ENCODE measurements at places on chromosomes 16 and 17.

- no peaks in the 10 kb centered on the region for H3K36me3 ChIP-seq
- H3K27ac ChIP-seq: no peak overlapping the region
- no peak for DNase-seq
- H3K4me1 ChIP-seq: no peaks in the 10 kb centered on the region
- H3K4me3 ChIP-seq: no peak overlapping the region
- H3K27me3 ChIP-seq: no peaks in the 10 kb centered on the region
These were observed 17.5 kb upstream of the RPTOR start for GRCh38 chr17:80527016-80527645.

DNA sequence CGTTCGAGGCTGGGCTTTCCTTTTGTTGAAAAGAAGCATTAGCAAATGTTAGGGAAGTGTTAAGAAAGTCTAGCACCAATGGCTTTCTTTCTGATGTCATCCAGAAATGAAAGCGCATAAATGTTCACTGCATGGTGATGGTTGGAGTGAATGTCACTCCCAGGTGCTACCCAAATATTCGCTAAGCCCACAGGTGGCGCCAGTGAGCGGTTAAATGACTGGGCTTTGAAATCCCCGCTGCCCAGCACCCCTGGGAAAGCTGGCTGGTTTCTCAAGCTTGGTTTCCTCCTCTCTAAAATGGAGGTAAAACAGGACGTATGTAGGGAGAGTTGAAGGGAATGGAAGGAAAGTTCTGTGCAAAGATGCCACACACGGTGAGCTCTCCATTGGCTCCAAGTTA, 104.4 kb downstream of the IRX5 start:
- H3K27ac ChIP-seq: no peak overlapping the region
- no peak overlapping the region for H3K4me3 ChIP-seq
- H3K36me3 ChIP-seq: no peaks in the 10 kb centered on the region

DNA sequence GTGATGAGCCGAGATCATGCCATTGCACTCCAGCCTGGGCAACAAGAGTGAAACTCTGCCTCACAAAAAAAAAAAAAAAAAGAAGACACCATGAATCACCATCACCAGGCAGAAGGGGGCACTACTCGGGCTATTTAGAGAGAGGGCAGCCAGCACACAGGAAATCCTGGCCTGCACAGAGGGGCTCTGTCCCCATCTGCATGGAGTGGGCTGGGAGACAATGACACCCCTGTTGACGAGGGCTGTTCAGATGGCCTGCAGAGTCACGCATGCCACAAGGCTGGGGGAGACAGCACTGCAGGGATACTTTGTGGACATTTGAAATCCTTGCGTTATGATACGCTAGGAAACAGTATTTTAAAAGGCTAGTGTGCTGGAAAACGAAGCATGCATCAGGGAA, 48.3 kb downstream of the CUEDC1 start:
- DNase-seq: no peak
- no peaks in the 10 kb centered on the region for H3K27me3 ChIP-seq
- no peaks in the 10 kb centered on the region for H3K36me3 ChIP-seq

GRCh38 chr17:16516594-16517051, 24.6 kb upstream of the LRRC75A start:
- H3K27ac ChIP-seq: peak overlapping the region; percentile 77
- H3K4me3 ChIP-seq: no peak overlapping the region
- no peaks in the 10 kb centered on the region for H3K27me3 ChIP-seq
- H3K4me1 ChIP-seq: peaks cover 12% of the 10 kb centered on the region
- peak; percentile 74 for DNase-seq
- H3K36me3 ChIP-seq: no peaks in the 10 kb centered on the region

DNA sequence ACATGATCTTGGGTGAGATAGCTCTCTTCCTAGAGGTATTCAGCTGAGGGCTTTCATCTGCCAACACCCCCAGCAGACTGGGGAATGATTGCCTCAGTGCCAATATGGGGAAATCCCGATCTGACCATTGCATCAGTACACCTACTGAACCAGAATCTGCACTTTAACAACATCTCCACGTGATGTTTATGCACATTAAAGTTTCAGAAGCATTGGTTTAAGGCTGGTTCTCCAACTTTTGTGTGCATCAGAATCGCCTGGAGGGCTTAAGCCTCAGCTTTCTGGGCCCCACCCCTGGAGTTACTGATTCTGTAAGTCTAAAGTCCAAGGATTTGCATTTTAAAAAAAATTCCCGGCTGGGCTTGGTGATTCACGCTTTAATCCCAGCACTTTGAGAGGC, 123.6 kb upstream of the MED13 start:
- H3K4me3 ChIP-seq: no peak overlapping the region
- H3K27ac ChIP-seq: no peak overlapping the region
- no peak for DNase-seq
- no peaks in the 10 kb centered on the region for H3K4me1 ChIP-seq
- H3K27me3 ChIP-seq: no peaks in the 10 kb centered on the region
- H3K36me3 ChIP-seq: no peaks in the 10 kb centered on the region

GRCh38 chr17:78134899-78135385, 4.4 kb downstream of the TMC8 start:
- DNase-seq: no peak
- peaks cover 4% of the 10 kb centered on the region for H3K4me1 ChIP-seq
- no peaks in the 10 kb centered on the region for H3K36me3 ChIP-seq
- no peaks in the 10 kb centered on the region for H3K27me3 ChIP-seq
- H3K4me3 ChIP-seq: no peak overlapping the region
- no peak overlapping the region for H3K27ac ChIP-seq

DNA sequence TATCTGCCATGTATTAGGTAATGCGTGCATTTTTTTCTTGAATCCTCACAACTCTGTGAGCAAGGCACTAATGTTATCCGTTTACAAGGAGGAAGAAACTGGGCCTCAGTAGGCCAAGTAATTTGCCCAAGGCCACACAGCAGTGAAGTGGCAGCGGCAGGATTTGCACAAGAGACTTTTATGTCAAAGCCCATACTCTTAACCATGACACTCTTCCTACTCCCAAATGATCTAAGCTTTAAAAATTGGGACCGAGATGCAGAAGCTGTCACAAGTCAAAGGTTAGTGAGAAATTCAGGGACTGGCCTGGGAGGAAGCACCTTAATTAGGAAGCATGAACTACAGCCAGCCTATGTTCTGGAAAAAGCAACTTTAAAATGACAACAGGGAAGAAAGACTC, 10.7 kb downstream of the MAP3K14 start:
- no peak for DNase-seq
- peaks cover 2% of the 10 kb centered on the region for H3K4me1 ChIP-seq

- H3K4me1 ChIP-seq: no peaks in the 10 kb centered on the region
- no peaks in the 10 kb centered on the region for H3K36me3 ChIP-seq
These were observed 58.8 kb downstream of the RPTOR start for GRCh38 chr17:80603396-80603795.

GRCh38 chr16:25403852-25404251, 146.2 kb upstream of the ZKSCAN2 start:
- no peaks in the 10 kb centered on the region for H3K27me3 ChIP-seq
- no peak for DNase-seq
- no peaks in the 10 kb centered on the region for H3K4me1 ChIP-seq
- H3K4me3 ChIP-seq: no peak overlapping the region
- H3K36me3 ChIP-seq: no peaks in the 10 kb centered on the region

GRCh38 chr17:58172369-58173071, 5.7 kb downstream of the OR4D2 start:
- no peaks in the 10 kb centered on the region for H3K36me3 ChIP-seq
- no peak overlapping the region for H3K4me3 ChIP-seq
- no peak overlapping the region for H3K27ac ChIP-seq
- DNase-seq: peak; percentile 15
- no peaks in the 10 kb centered on the region for H3K4me1 ChIP-seq
- peaks cover 23% of the 10 kb centered on the region for H3K27me3 ChIP-seq

GRCh38 chr17:17186551-17187505, 19.3 kb downstream of the PLD6 start:
- peaks cover 51% of the 10 kb centered on the region for H3K4me1 ChIP-seq
- H3K27me3 ChIP-seq: no peaks in the 10 kb centered on the region
- peak overlapping the region; percentile 67 for H3K27ac ChIP-seq
- peak; percentile 29 for DNase-seq

DNA sequence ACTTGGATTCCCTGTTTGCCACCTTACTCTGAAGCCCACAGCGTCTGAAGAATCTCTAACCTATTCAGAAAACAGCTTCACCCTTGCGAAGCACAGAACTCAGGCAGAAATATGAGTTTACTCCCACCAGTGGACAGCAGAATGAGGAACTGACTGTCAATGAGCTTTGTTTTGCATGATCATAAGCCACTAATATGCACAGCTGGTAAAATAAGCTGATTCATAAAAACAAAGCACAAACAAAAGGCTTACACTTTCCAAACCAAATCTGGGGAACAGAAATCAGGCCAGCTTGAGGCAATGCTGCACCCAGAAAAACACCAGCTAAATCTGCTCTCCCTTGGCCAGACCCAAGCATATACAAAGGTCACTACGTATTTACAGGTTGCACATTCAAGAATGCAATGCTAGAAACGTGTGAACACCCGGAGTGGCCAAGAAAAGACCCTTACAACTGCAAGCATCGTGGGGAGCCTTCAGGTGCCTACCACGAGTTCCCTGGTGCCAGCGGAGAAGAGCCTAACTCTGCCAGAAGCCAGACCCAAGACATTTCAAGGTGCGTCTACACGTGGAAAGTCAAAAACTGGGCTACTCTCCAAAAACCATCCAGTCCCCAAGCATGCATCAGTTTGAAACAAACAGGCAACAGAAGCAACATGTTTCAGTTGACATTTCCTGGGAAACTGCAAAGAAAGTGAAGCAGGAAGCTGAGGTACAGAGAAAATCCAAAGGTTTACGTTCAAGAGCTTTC, 207.1 kb downstream of the ZFHX3 start:
- DNase-seq: no peak
- peaks cover 20% of the 10 kb centered on the region for H3K4me1 ChIP-seq
- H3K36me3 ChIP-seq: no peaks in the 10 kb centered on the region
- no peaks in the 10 kb centered on the region for H3K27me3 ChIP-seq

DNA sequence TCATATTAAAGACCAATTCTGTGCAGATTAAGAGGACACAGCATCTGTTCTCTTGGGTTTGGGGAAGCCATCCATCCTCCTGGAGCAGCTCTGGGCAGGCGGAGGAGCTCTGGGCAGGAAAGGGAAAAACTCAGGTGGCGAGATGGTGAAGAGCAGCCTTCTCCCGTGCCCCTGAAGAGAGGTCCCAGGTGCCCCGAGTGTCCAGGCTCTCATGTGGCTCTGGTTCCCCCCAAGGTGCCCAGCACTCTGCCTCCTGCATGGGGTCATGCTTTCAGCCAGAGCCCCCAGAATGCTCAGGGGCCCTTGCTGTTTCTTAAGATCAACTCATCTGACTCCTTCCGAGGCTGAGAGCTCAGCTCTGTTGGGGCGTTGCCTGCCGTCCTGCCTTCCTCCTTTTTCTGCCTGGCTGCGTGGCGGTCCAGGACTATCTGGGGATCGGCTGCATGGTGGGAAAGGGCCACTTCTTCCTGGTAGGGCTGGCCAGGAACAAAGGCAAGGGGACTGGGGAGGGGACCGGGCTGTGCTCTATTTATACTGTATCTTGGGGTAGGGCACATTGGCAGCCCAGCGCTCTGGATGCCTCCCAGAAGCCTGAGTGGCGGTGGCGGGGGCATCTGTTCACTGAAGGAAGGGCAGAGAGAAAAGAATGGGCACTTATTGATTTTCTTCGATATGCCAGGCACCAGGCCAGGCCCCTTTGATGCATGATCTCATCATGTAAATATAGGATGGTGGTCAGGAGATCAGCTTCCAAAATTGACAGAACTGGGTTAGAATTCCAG, 103.2 kb upstream of the SDK2 start:
- H3K4me3 ChIP-seq: no peak overlapping the region
- no peaks in the 10 kb centered on the region for H3K36me3 ChIP-seq
- no peak overlapping the region for H3K27ac ChIP-seq
- DNase-seq: no peak

- H3K27ac ChIP-seq: no peak overlapping the region
- peaks cover 7% of the 10 kb centered on the region for H3K36me3 ChIP-seq
- H3K4me3 ChIP-seq: no peak overlapping the region
- no peaks in the 10 kb centered on the region for H3K27me3 ChIP-seq
- H3K4me1 ChIP-seq: no peaks in the 10 kb centered on the region
These were observed 21.2 kb upstream of the BCAS3 start for GRCh38 chr17:60656499-60656898.

- H3K36me3 ChIP-seq: no peaks in the 10 kb centered on the region
- no peak overlapping the region for H3K4me3 ChIP-seq
- H3K27ac ChIP-seq: no peak overlapping the region
- peaks cover 23% of the 10 kb centered on the region for H3K27me3 ChIP-seq
- DNase-seq: no peak
- peaks cover 2% of the 10 kb centered on the region for H3K4me1 ChIP-seq
These were observed 4.8 kb downstream of the KRT23 start for GRCh38 chr17:40932608-40933007.

DNA sequence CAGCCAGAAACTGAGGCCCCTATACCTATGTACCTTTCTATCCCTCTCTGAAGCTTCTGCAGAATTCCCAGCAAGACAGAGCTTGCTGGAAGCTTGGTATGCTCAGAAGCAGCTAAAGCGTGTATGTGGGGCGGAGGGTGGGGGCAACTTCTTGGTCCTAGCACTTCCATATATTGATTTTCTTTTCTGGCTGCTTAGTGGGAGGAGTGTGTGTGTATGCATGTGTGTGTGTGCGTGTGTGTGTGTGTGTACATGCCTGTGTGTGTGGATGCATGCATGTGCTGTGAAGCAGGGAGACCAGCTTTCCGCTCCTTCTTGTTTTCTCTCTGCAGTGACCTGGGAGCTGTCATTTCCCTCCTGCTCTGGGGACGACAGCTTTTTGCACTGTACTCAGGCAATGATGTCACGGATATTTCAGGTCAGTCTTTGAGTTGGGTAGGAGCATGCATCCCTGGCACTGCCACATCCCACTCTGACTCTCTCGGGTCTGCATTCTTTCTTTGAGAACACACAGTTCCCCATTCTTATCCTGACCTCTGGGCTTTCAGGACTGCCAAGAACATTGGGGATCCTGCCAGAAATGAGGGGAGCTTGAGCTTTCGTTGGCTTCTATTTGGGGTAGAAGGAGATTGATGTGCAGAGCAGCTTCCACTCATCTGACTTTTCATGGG, 10.7 kb downstream of the HPR start:
- H3K4me1 ChIP-seq: peaks cover 3% of the 10 kb centered on the region
- no peaks in the 10 kb centered on the region for H3K27me3 ChIP-seq
- no peak overlapping the region for H3K4me3 ChIP-seq
- no peaks in the 10 kb centered on the region for H3K36me3 ChIP-seq
- H3K27ac ChIP-seq: no peak overlapping the region

DNA sequence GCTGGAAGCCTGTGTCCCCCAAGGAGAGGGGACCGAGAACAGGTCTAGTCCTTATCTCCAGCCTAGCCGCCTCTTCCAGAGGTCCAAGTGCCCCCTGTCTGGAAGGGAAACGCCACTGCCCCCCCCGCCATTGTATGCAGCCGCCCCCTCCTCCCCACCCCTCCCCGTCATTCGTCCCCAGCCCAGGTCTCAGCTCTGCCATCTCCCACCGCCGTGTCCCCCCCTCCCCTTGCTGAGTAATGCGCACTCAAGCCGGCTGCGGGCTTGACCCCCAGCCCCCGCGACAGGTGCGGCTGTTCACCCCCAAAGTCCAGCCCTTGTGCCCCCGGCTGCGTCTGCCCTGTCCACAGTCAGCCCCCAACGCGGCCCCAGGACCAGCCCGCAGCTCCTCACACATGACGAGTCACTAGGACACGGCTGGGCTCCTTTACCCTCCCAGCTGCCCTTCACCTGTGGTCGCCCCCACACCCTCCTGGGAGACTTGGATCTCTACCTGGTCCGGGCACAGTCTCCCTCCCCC, 622 bp downstream of the GPRC5B start:
- peaks cover 12% of the 10 kb centered on the region for H3K4me1 ChIP-seq
- no peaks in the 10 kb centered on the region for H3K27me3 ChIP-seq
- DNase-seq: no peak
- peak overlapping the region; percentile 83 for H3K4me3 ChIP-seq
- H3K27ac ChIP-seq: no peak overlapping the region

GRCh38 chr17:73348018-73348828, 36.4 kb upstream of the CDC42EP4 start:
- H3K4me3 ChIP-seq: no peak overlapping the region
- no peaks in the 10 kb centered on the region for H3K36me3 ChIP-seq
- no peak overlapping the region for H3K27ac ChIP-seq
- H3K4me1 ChIP-seq: peaks cover 8% of the 10 kb centered on the region
